CD4-positive, alpha-beta T cell treated with Interleukin-4 for 4 hours (primary cell): ENCODE measurements at places on chromosomes 1 and 21.

GRCh38 chr1:918843-919242, 4.9 kb upstream of the SAMD11 start:
- DNase-seq, result no peak

DNA sequence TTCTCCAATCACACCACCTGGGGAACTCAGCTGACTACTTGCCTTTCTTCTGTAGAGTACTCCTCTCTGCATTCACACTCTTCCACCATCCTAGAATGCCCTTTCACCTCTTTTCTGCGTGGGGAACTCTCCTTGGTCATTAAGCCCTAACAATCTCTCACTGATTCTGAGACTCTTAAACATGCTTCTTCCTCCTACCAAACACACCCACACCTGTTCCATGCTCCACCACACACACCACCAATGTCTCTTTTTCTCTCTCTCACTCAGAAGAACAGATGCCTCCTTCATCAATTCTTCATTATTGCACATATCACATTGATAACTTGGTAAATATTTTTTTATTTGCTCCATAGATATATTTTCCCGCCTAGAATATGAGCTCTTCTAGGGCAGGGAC, 53.6 kb downstream of the WARS2 start:
- DNase-seq, result no peak

DNA sequence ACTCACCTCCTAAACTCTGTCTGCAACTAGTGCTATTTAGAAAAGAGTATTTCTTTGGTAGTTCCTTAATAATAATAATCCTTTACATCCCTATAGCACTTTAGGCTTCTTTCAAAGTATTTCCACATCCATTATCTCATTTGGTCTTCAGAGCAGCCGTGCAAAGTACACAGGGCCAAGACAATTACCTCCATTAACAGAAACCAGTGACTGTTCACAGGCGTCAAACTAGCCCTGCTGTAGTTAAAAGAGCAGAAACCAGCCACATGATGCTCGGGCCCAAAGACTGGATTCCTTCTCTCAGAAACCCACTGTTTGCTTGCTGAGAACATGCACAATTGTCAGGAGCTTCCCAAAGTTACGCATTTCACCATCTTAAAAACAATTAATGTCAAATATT, 396.0 kb upstream of the DAB1 start:
- DNase-seq, result no peak

DNA sequence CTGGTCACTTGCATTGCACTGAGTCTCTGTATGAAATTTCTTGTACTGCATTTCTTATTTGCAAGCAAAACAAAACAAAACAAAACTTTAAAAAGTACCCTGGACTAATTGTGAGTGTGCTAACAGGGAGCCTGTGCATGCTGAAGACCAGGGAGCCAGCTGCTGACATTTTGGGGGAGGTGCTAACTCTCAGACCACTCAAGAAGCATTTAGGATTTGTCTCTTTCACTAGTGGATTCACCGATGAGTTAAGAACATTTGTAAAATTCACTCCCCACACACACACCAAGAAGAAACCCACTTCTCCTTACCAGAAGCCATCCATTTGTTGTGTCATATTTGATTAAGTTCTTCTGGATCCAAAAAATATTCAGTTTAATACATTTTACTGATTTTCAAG, 95.7 kb upstream of the C1orf105 start:
- DNase-seq, result no peak

GRCh38 chr21:36990508-36991205, 15.8 kb upstream of the RIPPLY3 start:
- no peak for DNase-seq

- DNase-seq, result no peak
Measured at GRCh38 chr1:170685166-170685565, 21.2 kb downstream of the PRRX1 start.

GRCh38 chr1:63643926-63644325, 50.7 kb downstream of the PGM1 start:
- no peak for DNase-seq

GRCh38 chr21:23890652-23891051, 1716.6 kb downstream of the MRPL39 start:
- DNase-seq, result no peak

- no peak for DNase-seq
Measured at GRCh38 chr1:17542645-17543044, 3.1 kb downstream of the ARHGEF10L start.

DNA sequence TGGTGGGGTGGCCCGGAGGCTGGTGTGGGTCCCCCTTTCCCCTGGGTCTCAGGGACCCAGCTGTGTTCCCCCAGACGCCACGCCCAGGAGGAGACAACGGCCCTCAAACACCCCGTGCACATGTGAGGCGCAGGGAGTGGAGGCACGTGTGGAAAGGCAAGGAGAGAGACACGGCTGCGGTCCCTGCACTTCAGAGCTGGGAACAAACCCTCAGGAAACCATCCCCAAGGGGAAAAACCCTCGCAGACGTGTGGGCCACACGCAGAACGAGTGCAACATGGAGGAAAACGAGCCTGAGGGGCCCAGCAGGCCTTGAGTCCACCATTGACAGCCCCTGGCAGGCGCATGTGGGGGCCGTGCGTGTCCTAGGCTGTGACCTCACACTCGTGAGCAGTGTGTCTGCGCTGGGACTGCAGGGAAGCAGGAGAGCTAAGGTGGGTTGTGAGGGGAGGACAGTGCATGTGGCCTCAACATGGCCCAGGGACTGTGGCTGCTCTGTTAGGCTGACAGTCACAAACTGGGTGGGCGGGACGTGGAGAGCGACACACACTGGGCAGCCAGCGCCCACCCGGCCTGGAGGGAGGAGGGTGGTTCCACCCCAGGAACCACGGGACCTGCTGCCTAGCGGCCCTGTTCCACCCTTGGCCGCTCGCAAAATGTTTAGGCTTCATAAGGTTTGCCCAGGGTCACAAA, 20.0 kb downstream of the ITGB2 start:
- no peak for DNase-seq

DNA sequence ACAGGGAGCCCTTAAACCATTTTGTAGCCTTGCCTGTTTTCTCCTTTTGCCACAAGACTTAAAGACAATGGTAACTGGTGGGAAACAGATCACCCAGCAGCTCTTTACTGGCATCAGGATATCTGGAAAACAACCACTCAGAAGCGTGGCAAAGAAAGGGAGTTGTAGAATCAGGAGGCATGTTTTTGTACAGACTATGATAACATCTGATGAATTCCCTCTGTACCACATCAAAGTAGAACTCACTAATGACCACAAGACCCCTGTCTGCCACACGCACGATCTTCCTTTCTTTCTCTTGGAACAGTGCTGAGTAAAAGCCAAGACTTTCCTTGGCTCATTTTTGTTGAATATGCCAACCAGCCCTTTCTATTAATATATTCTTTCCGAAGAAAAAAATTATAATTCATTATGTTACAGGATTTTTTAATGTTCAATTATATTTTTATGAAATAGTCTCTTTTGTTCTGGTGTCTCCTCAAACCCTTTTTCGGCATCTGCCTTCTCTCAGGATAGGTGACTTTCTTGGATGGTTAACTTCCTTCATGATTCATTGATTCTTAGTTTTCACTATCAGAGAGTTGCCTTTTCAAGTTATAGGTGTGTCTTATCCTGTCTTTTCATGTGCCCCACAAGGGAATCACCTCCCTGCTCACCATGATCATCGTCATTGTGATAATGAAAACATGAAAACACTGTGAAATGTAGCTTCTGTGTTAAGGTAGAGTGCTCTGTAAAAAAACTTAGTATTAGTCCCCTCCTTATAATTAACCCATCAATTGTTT, 7.9 kb upstream of the PHGDH start:
- no peak for DNase-seq

GRCh38 chr1:181986907-181987305, 74.6 kb downstream of the ZNF648 start:
- no peak for DNase-seq

- no peak for DNase-seq
Measured at GRCh38 chr21:26557106-26557505, 16.0 kb downstream of the CYYR1 start.

- no peak for DNase-seq
Measured at GRCh38 chr1:21653744-21654100, 15.4 kb downstream of the RAP1GAP start.

GRCh38 chr1:201626629-201627275, 87.8 kb downstream of the NAV1 start:
- DNase-seq, result no peak

GRCh38 chr1:4530166-4530785, 124.1 kb upstream of the AJAP1 start:
- DNase-seq, result no peak

DNA sequence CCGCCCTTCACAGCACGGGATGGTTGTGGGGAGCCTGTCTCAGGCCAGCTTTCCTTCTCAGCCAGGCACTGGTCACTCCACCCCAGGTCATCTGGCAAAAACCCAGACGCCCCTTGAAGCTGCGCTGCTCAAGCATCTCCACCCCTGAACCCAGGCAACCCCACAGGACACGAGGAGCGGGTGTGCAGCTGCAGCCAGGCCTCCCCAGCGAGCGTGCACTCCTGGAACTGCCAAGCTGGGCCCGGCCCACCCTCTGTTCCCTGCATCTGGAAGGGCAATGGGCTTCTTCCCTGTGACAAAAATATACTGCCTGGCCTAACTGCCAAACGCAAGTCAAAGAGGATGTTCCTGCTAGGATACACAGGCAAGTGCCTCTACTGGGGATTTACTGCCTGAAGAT, 39.7 kb downstream of the SLC66A1 start:
- no peak for DNase-seq
